ENCODE measurements at places on chromosomes 2 and 18.

GRCh38 chr2:177284531-177284930, 20.0 kb upstream of the NFE2L2 start:
- no peak for DNase-seq

- DNase-seq, result no peak
These were observed 179.1 kb downstream of the ETAA1 start for GRCh38 chr2:67576226-67576625.

DNA sequence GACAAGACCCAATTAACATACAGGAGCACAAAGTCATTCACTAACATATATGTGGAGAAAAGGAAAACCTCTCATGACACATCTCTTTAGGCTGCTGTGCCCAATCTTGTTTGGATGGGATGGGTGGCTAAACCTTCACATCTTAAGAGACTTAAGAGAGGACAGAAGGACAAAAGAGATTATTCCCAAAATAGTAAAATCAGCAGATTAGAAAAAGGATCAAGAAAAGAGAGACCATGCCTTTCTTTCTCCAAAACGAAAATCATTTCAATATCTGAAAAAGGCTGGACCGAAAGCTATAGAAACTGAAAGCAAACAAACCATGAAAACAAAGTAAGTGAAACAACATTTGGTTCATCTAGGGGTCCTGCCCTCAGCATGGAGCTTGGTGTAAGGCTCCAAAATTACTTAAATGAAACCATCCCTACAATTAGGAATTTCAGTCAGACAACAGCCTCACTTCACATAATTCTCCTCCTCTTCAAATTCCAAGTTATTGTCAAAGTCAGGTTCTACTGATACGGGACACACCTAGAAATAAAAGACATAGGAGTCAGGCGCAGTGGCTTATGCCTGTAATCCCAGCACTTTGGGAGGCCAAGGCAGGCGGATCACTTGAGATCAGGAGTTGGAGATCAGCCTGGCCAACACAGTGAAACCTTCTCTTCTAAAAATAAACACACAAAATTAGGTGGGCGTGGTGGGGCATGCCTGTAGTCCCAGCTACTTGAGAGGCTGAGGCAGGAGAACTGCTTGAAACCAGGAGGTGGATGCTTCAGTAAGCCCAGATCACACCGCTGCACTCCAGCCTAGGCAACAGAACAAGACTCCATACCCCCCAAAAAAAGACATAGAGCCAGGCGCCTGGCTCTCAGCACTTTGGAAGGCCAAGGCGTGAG, 5.2 kb downstream of the STARD7 start:
- DNase-seq, result no peak

DNA sequence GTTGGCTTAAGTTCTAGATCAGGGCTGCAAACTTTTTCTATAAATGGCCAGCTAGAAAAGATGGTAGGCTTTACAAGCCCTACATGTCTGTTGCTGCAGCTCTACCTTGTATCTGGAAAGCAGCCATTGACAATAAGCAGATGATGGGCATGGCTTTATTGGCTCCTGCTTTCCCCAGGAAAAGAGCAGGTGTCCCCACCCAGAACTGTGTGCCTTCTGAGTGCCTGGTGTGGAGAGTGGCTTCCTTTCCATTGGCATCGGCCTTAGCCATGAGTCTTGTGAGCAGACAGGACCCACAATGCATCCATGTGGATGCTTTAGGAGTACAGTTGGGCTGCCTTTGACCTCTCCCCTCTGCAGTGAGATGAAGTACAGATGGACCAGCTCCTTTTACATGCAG, 120.2 kb downstream of the CD8B2 start:
- DNase-seq, result no peak

- DNase-seq, result no peak
These were observed 28.5 kb downstream of the ST8SIA5 start for GRCh38 chr18:46728219-46728930.

Measured in stimulated activated CD4-positive, alpha-beta T cell treated with anti-CD3 and anti-CD28 coated beads, Interleukin-12 subunit alpha, Interleukin-12 subunit beta, amount 100 ng/mL, for 4 hours (primary cell).